ENCODE measurements at places on chromosomes 7 and 10.

GRCh38 chr10:132020456-132020855 is 38.7 kb upstream of the BNIP3 start:
- DNase-seq: no peak

- DNase-seq: no peak
These were observed 75.5 kb downstream of the RPS24 start for GRCh38 chr10:78109210-78109609.

- no peak for DNase-seq
These were observed at the start of gene C10orf105 for GRCh38 chr10:71719464-71720201. Gene C10orf105, minus strand, starts transcription at chr10:71719778. Its CDS starts 3,441 bp downstream, at chr10:71716337.

- DNase-seq: no peak
These were observed 44.8 kb upstream of the LOXL4 start for GRCh38 chr10:98312822-98313221.

GRCh38 chr10:78892338-78893176 is 176.2 kb upstream of the ZMIZ1 start:
- no peak for DNase-seq

GRCh38 chr7:117808341-117808757 is 64.9 kb downstream of the CTTNBP2 start:
- DNase-seq: no peak

GRCh38 chr10:117366741-117367140 is 8.5 kb downstream of the PDZD8 start:
- DNase-seq: no peak

DNA sequence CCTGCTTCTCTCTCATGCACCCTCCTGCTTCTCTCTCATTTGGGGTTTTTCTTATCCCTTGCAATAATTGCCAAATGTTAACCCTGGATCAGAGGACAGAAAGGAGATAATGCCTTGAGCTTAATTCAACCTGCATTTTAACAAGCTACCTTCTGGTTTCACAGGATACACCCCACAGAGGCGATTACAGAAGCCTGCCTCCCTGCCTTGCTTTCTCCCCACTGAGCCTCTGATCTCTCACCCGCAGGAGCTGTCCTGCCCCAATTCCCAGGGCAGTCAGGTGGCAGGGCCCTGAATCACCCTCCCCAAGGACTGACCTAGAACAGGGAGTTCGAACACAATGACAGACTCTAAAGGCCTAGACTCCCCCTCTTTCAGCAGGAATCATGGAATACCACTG is 959.5 kb downstream of the GRID1 start:
- no peak for DNase-seq

DNA sequence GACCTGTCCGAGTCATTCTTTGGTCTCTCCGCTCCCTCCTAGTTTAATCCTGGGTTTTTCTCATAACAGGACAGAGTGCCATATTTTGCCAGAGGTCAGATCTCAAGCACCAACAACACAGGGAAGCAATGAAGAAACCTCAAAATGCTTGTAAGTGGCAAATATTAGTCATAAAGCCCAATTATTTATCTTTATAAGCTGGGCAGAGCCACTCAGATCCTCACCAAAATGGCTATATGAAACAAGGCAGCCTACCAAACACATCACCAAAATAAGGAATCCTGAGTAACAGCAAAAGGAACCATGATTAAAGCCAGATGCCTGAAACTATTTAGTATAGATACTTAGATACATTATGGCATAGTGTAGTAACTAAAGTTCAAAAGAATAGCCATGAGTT is 4.7 kb downstream of the ECD start:
- DNase-seq: no peak

GRCh38 chr7:151387161-151388006 is 22.5 kb downstream of the WDR86 start:
- no peak for DNase-seq

GRCh38 chr10:128016423-128017060 is 109.6 kb downstream of the PTPRE start:
- no peak for DNase-seq

GRCh38 chr7:101832205-101832631 is 14.8 kb downstream of the CUX1 start:
- no peak for DNase-seq

DNA sequence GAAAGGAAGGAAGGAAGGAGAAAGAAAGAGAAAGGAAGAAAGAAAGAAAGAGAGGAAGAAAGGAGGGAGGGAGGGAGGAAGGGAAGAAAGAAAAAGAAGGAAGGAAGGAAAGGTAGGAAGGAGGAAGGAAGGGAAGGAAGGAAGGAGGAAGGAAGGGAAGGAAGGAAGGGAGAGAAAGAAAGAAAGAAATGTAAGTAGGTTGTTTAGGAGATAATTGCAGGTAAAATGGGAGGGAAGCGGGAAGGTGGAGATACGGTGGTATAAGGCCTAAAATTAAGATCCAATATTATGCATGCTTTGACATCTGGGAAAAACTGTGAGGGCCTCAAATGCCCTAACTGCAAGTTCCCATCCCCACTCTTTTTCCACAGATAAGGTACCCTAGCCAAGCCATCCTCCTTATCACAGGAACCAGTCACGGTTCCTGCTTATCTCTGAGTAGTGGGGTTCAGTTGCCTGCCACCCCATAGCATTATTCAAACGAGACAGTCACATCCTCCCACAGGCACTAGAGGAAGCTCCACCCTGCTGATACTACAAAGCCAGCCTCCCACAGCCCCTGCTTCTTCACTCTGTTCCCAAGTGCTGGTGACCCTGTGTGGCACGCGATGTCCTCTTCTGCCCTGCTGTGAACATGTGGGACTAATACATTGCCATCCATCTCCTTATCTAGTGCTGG is 28.7 kb downstream of the ST8SIA6 start:
- DNase-seq: no peak

GRCh38 chr10:104557966-104558365 is 83.1 kb upstream of the SORCS3 start:
- no peak for DNase-seq

DNA sequence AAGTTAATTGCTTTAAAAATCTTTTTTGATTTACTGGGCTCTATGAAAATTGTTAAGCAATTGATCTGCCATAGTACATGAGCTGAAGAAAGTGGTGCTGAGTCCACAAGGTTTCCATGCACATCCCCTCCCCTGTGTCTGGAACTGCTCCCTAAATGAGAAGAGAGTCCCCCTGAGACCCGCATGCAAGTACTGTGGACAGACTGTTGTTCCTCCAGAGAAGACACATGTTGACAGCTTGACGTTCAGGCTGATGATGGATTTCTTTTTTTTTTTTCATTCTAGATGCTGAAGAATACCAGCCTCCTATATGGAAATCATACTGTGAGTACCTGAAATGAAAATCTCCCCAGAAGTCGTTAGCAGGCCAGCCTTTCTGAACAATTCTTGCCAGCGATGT is 159.8 kb downstream of the CHN2 start:
- DNase-seq: no peak
